ENCODE measurements at places on chromosomes 2 and 18.

DNA sequence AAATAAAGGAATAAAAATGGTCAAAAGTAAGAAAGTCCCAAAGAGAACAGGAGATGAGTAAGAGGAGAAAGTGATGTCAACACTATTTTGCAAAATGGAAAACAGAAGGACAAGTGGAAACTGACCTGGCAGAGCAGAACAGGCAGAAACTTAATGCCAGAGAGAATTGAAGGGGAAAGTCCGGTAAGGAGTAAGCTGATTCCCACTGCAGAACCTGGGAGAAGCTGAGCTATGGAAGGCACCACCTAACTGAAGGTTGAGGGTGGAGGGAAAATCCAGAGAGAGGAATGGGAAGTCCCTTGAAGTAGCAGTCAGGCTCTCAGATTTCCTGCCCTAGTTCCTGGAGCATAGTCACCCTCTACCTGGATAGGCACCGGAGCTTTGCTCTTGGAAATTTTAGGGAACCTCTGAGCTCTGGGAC is 59.8 kb downstream of the MOGAT1 start:
- DNase-seq, result no peak

- DNase-seq, result no peak
Measured at GRCh38 chr18:36374262-36374661, 76.7 kb downstream of the FHOD3 start.

DNA sequence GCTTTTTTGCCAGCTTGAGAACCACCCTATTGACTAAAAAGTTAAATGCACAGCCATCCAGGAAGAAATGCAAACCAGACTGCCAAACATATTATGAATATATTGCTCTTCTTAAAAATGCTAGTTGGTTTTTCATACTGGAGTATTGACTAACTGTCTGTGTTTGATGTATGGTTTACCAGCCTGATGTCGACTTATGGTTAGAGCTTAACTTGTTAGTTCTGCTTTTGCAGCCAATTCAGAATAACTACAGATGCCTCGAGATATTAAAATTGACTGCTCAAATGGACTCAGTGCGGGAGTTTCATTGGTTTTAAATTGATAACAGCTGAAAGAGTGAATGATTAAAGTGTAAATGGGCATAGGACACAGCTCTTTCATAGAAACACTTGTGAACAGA is 369.8 kb downstream of the ARHGAP15 start:
- no peak for DNase-seq

DNA sequence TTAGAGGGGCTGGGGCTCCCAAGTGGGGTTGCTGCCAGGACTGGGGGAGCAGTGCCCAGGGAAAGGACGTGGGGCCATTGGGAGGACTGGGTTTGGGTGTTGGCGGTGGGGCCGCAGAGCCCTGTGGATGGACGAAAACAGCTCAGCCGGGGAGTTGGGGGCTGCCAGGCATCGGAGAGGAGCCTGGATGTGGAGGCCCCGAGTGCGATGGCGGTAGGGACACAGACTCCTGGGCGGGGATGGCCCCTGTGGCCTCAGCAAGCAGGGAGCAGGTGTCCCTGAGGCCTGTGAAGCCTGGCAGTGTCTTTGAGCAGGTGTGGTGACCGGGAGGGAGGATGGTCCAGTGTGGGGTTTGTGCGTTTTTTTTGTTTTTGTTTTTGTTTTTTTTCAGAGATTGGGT is 13.3 kb downstream of the CTDP1 start:
- DNase-seq, result no peak

GRCh38 chr2:32798829-32799228 is 147.9 kb upstream of the LTBP1 start:
- DNase-seq, result no peak

DNA sequence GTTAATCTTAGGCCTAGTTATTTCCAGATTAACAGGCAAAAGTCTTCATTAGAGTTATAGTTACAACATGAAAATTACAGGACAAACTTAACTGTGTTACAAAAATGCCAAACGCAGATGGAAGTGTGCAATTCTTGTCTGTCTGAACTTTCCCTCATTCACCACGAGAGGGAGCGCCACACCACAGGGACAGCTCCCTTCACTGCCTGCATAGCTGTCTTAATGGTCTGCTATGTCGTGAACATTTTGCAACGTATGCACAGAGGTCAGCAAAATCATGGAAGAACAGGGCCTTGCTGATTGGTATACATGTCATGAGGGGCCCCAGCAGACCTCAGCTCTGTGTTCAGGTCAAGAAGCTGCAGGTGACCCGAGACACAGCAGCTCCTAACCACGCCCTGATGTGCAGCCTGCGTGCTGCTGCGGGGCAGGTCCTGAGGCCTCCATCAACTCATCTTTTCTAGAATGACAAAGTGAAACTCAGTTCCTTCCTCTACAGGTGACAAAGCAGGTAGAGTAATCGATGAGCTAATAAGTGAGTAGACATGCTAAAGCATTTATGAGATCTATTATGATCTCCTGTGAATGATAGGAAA is 78.8 kb upstream of the ATP8B1 start:
- DNase-seq, result peak; percentile 45

DNA sequence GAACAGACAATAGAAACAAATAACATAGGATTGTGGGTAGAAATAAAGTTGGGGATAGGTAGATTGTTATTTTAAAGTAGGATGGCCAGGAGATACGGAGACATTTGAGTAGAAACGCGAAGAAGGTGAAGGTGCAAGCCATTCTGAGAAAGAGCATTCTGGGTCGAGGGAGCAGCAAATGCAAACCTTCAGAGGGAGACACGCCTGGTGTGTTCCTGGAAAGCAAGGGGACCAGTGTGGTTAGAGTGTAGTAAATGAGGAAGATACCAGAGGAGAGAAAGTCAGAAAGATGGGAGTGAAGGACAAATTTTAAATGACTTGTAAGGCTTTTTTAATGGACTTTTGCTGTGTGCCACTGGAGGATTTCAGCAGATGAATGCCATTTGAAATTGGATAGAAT is 1.7 kb downstream of the CYP20A1 start:
- DNase-seq, result no peak
